ENCODE measurements at places on chromosomes 16 and 17. TPM values are rescaled to one million over a fixed set of nuclear protein-coding genes. Genes with fewer than 3 reads are reported as not detected.
A peak's percentile ranks its signal among the peaks of the same experiment; 100 is the strongest.

Gene OSGIN1
- 7.1 TPM for total RNA-seq

Gene TAT
- total RNA-seq: 484 TPM

Gene MMP28
- total RNA-seq: 0.75 TPM

DNA sequence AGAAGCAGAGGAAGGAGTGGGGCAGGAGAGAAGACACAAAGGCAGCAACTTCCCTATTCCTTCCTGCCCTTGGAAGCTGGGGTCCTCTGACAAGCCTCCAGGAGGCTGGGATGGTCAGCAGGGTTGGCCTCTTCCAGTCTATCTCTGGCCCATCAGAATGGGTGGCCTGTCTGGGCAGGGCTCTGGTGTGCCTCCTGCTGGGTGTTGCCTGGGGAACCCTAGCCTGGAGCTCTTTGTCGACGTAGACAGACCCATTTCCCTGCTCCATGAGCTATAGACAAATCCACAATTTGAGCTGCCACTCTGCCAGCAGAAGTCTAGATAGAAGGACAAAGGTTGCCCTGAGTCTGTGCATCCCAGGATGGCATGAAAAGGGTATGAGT is 11.4 kb downstream of the IGFBP4 start:
- H3K27me3 ChIP-seq: no peaks in the 10 kb centered on the region
- peaks cover 37% of the 10 kb centered on the region for H3K36me3 ChIP-seq
- DNase-seq: no peak
- no peak overlapping the region for H3K4me3 ChIP-seq
- peak overlapping the region; percentile 44 for H3K27ac ChIP-seq

DNA sequence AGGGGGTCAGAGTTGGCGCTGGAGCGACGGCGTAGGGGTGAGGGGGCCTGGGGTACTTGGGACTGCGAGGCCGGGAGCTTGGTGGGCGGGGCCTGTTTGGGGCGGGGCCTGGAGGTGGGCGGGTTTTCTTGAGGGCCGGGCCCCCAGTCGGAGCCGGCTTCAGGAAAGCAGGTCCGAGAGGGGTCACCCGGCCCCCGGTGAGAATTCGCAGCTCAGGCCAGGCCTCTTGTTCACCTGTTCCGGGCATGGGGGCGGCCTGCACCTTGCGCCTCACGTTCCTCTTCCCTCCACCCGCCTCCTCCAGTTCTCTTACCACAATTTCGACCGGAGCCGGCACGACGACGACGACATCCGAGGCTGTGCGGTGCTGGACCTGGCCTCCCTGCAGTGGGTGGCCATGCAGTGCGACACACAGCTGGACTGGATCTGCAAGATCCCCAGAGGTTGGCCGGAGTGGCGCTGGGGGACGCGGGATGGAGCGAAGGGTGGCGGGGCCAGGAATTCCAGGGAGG is 52.5 kb downstream of the MRC2 start:
- H3K36me3 ChIP-seq: no peaks in the 10 kb centered on the region
- H3K27ac ChIP-seq: no peak overlapping the region
- no peak overlapping the region for H3K4me3 ChIP-seq
- no peak for DNase-seq
- no peaks in the 10 kb centered on the region for H3K27me3 ChIP-seq
- H3K4me1 ChIP-seq: no peaks in the 10 kb centered on the region

DNA sequence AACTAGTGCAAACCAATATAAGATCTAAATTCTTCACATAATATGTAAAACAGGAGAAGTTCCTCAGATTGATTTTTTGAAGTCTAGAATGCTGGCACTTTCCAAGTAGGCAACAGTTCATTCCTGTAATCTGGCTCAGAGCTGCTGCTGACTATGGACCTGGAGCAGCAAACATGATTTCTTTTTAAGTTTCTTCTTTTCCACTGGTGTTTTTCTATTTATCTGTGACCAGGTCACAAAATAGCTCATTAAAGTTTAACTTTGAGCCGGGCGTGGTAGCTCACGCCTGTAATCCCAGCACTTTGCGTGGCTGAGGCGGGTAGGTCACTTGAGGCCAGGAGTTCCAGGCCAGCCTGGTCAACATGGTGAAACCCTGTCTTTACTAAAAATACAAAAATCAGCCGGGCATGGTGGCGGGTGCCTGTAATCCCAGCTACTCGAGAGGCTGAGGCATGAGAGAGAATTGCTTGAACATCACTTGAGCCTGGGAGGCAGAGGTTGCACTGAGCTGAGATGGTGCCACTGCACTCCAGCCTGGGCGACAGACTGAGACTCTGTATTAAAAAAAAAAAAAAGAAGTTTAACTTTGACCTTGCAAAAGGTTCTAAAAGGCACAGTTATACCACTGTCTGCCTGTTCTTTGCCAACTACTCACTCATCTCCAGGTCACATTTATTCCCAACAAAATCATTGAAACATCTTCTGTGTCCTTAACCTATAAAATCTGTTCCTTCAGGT is 29.4 kb upstream of the SLC13A2 start:
- H3K27ac ChIP-seq: peak overlapping the region; percentile 28
- H3K4me1 ChIP-seq: peaks cover 6% of the 10 kb centered on the region
- no peaks in the 10 kb centered on the region for H3K36me3 ChIP-seq
- no peak for DNase-seq

DNA sequence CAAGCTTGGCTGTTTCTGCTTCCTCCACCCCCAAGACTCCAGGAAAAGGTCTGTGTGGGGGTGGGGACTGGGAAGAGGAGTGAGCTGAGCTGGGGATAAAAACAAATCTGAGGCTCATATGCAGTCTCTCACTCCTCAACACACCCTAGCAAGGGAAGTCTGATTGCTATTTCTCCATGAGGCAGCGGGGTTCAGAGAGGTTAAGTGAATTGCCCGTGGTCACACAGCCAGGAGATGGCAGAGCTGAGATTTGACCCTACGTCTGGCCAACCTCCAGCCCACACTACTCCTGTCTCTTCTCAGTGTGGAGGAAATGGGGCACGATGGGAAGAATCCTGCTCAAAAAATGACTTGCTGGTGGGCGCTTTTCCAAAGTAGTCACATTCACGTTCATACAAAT is 4.8 kb upstream of the ABCC3 start:
- H3K36me3 ChIP-seq: no peaks in the 10 kb centered on the region
- no peak overlapping the region for H3K27ac ChIP-seq
- H3K4me3 ChIP-seq: no peak overlapping the region
- DNase-seq: no peak
- peaks cover 18% of the 10 kb centered on the region for H3K4me1 ChIP-seq
- H3K27me3 ChIP-seq: no peaks in the 10 kb centered on the region
